ENCODE measurements at places on chromosomes 6 and 20. TPM values are rescaled to one million over a fixed set of nuclear protein-coding genes. Genes with fewer than 3 reads are reported as not detected.

Gene WFDC12
- total RNA-seq: 1.1 TPM

Gene AVP
- total RNA-seq: not detected

Gene RCAN2
- total RNA-seq: 1.9 TPM

Gene FRK
- 3.6 TPM for total RNA-seq

Gene HFE
- total RNA-seq: 4.6 TPM

Gene PRKN
- 5.2 TPM for total RNA-seq

Gene GNAS-AS1
- total RNA-seq: 1.3 TPM

Gene MAP3K5
- 17.0 TPM for total RNA-seq

Gene EPHA7
- 2.3 TPM for total RNA-seq

Gene PBOV1
- not detected for total RNA-seq

Gene ARFGEF3
- 1.1 TPM for total RNA-seq

Gene CPNE5
- 4.0 TPM for total RNA-seq

Gene TMEM170B
- total RNA-seq: 5.8 TPM

Gene PAX1
- total RNA-seq: 1.2 TPM

Gene PLN
- 7.7 TPM for total RNA-seq

Gene ADGB
- total RNA-seq: 0.10 TPM

Gene TAP1
- total RNA-seq: 17.4 TPM

Gene PCSK2
- total RNA-seq: 2.2 TPM

Gene PXDC1
- 27.3 TPM for total RNA-seq

Gene CASS4
- total RNA-seq: 0.89 TPM

Gene KIF25
- total RNA-seq: not detected

Gene NKAPL
- total RNA-seq: 0.79 TPM

Gene TRERF1
- total RNA-seq: 6.2 TPM

Gene SYNCRIP
- 71.9 TPM for total RNA-seq

Gene TSPO2
- 0.79 TPM for total RNA-seq

Gene CD24
- total RNA-seq: 97.1 TPM

Gene ZBP1
- 1.5 TPM for total RNA-seq

Gene SGK1
- total RNA-seq: 176 TPM
